AG10803 (cell line): ENCODE measurements at places on chromosomes 1 and 21.

DNA sequence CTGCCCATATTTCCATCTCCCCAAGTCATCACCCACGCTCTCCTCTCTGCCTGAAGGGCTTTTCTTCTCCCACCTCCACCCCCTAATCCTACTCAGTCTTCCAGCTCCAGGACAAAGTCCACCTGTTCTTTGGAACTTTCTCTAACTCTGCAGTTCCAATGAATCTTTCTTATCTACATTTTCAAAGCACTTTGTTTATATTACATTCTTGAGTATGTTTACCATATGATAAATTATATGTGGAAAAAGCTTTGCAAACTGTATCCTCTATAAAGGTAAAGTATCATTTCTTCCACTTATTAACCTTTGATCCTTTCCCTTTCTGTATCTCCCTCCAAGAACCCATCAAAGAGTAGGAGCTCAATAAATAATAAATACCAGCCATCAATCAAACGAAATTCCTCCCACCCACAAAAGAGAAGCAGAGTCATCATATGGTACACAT, 39.7 kb downstream of the TTC13 start:
- no peak for DNase-seq

- DNase-seq: no peak
Measured at GRCh38 chr1:152880907-152881306, 2.8 kb downstream of the SMCP start.

GRCh38 chr1:193774536-193775323, 588.3 kb upstream of the B3GALT2 start:
- no peak for DNase-seq

DNA sequence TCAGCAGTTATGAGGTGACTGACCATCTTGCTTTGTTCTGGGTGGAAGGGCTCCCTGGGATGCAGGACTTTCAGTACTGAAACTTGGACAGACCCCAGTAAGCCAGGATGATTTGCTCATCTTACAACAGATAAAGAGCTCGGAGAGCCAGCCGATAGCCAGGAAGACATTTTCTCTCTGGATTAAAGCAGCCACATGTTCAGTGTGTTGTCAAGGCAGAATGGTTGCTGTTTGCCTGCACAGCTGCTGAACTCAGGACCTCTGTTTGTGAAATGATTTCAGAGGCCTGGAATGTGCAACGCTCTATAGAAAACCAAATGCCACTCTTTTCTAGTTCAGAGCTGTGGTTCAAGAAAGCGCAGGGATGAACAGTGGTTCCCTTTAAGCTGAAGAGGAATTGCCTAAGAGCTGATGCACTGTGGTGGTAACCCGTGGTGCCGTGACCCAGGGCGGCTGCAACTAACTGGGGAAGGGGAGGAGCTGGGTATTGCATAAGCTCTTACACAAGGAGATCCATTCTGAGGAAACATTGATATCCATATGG, 40.7 kb downstream of the CASQ2 start:
- DNase-seq: peak; percentile 93
